LHCN-M2 (cell line): ENCODE measurements at places on chromosomes 4 and X.

GRCh38 chrX:23134136-23134535, 134.4 kb downstream of the DDX53 start:
- DNase-seq = no peak

- no peak for DNase-seq
Observed at GRCh38 chr4:6277935-6278800, 8.5 kb downstream of the WFS1 start.

DNA sequence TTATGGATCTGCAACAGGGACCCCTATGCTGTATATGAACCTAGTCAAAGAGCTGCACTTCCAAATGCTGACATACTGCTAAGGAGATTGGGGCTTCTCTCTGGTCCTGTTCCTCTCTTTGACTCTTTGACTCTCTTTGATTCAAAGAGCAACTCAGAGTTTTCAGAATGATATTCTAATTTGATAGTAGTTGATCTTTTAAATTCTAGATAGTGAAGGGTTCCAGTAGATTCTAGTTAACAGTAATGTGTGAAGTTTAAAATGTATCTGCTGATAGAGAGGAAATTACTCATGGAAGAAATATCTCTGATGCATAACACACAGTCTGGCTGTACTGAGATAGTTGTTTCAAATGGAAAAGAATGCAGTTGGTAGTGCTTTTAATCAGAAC, 239.1 kb downstream of the RASL11B start:
- DNase-seq = peak; percentile 72

GRCh38 chr4:130197946-130198345, 1102.0 kb downstream of the C4orf33 start:
- no peak for DNase-seq

- DNase-seq = no peak
Observed at GRCh38 chr4:140448162-140448561, 20.7 kb upstream of the CLGN start.

- DNase-seq = no peak
Observed at GRCh38 chr4:56324011-56324610, 63.2 kb downstream of the AASDH start.

- DNase-seq = no peak
Observed at GRCh38 chrX:119235051-119235511, 1.0 kb upstream of the PGRMC1 start.

- DNase-seq = peak; percentile 76
Observed at GRCh38 chr4:80036949-80037685, 35.9 kb downstream of the ANTXR2 start.

DNA sequence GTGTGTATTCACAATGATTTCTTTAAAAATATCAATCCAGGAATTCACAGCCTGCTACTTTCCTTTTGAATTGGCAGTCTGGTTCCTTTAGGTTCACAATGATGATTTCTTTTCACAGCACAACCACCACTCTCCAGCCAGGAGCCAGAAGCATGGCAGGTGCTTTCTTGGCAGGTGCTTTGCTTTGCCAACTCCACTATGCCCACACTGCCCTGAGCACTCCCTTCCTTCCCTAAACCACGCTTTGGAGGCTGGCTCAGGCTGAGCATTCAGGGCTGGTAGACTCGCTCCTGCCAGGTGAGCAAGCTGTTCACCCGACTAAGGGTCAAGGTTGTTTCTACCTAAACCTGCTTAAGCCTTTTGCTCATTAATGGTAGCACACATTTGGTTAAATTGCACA, 184.5 kb downstream of the SH3KBP1 start:
- DNase-seq = no peak

- DNase-seq = peak; percentile 62
Observed at GRCh38 chr4:118836301-118837120, 585 bp upstream of the SEC24D start.

DNA sequence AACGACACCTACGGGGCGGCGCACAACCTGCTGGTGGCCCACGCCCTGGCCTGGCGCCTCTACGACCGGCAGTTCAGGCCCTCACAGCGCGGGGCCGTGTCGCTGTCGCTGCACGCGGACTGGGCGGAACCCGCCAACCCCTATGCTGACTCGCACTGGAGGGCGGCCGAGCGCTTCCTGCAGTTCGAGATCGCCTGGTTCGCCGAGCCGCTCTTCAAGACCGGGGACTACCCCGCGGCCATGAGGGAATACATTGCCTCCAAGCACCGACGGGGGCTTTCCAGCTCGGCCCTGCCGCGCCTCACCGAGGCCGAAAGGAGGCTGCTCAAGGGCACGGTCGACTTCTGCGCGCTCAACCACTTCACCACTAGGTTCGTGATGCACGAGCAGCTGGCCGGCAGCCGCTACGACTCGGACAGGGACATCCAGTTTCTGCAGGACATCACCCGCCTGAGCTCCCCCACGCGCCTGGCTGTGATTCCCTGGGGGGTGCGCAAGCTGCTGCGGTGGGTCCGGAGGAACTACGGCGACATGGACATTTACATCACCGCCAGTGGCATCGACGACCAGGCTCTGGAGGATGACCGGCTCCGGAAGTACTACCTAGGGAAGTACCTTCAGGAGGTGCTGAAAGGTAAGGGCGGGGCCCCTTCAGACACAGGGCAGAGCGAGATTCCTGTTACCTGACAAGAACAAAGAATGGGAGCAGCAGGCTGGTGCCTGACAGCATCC, 11.7 kb downstream of the RPL9 start:
- no peak for DNase-seq

DNA sequence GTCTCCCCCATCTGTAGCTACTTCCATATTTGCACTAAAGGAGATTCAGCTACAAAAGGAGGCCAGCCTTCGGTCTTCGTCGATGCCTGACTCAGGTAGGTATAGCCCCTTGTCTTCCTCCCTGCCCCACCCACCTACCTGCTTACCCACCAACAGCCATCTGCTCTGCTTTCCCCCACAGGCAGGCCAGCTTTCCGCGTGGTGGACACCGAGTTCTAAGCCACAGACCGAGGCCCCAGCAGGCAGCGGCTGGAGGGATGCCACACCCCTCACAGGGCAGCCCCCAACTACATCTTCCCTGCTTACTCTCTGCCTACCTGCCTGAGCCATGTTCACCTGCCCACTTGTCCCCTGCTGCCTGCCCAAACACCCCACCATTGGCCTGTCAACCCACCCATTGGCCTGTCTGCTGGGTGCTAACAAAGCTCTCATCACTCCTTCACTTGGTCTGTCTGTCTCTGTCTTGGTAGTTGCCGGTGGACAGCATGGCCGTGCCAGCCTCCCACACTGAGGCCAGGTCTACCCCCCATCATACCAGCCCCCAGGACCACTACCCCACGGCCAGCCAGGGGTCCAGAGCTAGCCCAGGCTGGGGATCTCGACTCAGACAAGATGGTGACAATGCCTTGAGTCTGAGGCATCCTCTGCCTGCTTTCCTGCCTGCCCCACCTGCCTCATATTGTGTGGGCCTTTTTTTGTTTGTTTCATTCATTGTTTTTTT, 4.1 kb upstream of the USP11 start:
- no peak for DNase-seq

- DNase-seq = peak; percentile 83
Observed at GRCh38 chrX:13064599-13065143, 20.3 kb upstream of the FAM9C start.

DNA sequence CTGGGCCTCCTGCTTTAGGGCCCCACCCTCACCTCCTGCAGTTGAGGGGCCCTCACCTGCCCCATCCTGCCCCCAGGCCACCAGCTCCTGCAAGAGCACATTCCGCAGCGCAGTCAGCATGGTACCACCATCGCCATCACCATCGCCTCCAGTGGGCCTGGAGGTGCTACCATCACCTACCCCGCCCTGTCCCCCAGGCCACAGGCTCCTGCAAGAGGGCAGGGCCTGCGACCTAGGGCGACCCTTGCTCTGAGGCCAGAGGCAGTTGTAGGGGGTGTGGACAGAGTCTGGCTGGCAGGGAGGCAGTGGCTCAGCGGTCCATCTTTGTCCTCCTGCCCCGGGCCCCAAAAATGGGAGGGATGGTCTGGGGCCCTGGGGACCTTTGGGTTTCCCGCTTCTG, 3.9 kb upstream of the HAUS7 start:
- DNase-seq = no peak

- peak; percentile 41 for DNase-seq
Observed at GRCh38 chrX:45756557-45756956, 555.9 kb upstream of the DIPK2B start.

DNA sequence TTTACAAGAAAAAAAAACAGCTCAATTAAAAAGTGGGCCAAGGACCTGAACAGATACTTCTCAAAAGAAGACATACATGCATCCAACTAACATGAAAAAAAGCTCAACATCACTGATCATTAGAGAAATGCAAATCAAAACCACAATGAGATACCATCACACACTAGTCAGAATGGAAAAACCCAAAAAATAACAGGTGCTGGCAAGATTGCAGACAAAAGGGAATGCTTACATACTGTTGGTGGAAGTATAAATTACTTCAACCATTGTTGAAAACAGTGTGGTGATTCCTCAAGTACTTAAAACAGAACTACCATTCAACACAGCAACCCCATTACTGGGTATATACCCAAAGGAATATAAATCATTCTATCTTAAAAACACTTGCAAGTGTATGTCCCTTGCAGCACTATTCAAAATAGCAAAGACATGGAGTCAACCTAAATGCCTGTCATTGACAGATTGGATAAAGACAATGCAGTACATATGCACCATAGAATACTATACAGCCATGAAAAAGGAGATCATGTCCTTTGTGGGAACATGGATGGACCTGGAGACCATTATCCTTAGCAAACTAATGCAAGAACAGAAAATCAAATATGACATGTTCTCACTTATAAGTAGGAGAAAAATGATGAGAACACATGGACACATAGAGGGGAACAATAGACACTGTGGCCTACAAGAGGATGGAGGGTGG, 97.6 kb downstream of the RAB28 start:
- DNase-seq = peak; percentile 90

DNA sequence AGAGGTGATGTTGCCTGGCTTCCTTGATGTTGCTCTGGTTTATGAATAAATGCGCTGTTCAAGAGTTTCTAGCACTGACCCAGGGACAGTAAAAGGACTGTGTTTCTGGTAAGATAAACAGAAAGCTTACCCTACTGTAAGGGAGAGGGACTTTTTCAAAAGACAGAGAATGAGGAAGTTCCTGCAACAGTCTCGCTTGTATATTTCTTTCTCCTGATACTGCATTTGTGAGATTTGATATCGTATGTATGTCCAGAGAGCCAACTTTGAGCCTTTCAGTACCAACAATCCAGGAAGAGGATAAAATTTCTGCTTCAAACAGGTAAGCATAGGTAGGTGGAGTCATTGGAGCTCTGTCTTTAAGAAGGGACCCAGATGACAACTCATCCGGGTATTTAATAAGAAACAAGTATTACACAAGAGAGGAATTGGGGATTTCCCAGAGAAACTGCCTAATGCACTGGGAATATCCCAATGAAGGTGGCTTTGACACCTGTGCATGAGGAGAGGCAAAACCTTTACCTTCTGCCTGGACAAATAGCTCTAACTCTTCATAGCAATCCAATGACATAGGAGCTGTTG, 773 bp downstream of the DAPP1 start:
- no peak for DNase-seq

GRCh38 chr4:96713271-96713850, 873.5 kb downstream of the PDHA2 start:
- DNase-seq = no peak

GRCh38 chr4:88078579-88078978, 71.1 kb downstream of the PKD2 start:
- DNase-seq = no peak

- DNase-seq = peak; percentile 47
Observed at GRCh38 chr4:148415500-148415899, 26.7 kb downstream of the NR3C2 start.

- no peak for DNase-seq
Observed at GRCh38 chrX:20364238-20364637, 97.5 kb upstream of the RPS6KA3 start.

DNA sequence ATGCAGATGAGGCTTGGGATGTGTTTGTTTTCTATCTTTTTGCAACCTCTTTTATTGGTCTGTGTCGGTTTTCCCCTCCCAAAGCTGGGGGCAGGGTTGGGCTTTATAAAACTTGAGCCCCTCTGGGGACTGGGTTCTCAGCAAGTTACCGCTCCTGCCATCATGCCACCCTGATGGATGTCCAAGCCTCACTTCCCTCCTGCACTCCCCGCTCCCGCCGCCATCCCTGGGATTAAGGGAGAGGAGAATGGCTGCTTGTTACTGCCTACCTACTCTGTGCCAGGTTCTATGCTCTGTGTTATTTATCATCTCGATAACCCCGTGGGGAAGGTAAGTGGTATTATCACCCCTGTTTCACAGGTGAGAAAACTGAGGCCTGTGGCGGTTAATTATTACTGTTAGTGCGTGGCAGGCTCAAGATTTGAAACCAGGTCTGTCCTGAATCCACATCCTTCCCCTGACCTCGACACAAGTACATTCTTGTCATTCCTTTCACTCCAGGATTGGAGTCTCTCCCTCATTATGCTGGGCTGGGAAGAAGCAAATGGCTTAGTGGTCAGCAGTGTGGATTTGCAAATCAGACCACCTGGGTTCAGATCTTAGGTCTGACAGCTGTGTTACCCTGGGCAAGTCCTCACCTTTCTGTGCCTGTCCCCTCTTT, 4.5 kb downstream of the UBA1 start:
- DNase-seq = peak; percentile 42

DNA sequence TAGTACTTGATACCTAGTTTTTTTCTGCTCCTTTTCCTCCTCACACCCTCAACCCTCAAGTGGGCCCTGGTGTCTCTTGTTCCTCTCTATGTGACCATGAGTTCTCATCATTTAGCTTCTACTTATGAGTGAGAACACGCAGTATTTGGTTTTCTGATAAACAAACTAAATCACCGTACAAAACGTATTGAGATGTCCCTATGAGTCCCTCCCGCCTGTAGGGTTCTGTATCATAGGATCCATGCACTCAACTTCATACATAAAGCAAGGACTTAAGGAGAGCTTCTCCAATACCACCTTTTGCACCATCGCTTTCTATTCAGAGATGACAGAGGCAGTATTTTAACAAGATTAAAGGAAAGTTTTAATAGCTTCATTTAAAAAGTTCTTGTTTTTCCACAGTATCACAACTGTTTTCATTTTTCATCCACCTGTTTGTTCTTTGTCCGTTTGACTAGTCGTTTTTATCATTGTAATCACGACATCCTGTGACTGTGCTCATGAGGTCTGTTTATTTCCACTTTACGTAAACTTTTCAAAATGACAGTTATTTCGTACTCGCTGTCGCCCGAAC, 457 bp upstream of the RAB9A start:
- no peak for DNase-seq

DNA sequence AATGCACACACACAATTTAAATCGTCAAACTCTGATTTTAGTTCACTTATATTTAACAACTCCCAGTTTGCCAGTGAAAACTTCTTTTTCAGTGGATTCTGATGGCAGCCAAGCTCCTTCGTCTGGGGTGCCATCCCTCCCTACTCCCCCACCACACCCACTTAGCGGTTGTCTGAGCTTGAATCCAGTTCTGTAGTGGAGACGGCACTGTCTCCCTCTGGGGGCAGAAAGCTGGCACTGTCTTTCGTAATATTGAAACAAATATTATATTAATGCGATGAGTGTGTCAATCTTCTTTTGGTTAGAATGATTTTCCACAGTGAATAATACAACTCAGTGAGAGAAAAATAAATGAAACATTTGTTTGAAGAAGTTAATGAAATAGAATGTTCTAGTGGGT, 5.4 kb downstream of the MEPE start:
- DNase-seq = peak; percentile 34
